ENCODE measurements at places on chromosomes 3 and 15.
A peak's percentile ranks its signal among the peaks of the same experiment; 100 is the strongest.

DNA sequence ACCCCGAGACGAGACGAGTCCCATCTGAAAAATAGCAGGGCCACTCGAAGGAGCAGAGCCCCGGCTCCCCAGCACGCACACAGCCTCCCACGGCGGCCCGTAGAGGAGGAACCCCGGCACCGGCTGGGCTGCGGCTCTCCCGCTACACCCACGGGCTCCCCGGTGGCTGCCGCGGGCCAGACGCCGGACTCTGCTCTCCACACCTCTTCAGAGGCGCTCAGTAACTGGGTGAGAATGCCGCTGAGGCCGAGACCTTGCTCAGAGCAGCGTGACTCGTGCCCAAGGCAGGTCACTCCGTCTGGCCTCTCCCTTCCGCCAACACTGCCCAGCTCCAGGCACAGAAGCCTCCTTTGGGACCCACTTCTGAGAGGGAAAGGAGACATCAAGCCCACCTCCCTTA, 34.4 kb downstream of the TNK2 start:
- DNase-seq = no peak

DNA sequence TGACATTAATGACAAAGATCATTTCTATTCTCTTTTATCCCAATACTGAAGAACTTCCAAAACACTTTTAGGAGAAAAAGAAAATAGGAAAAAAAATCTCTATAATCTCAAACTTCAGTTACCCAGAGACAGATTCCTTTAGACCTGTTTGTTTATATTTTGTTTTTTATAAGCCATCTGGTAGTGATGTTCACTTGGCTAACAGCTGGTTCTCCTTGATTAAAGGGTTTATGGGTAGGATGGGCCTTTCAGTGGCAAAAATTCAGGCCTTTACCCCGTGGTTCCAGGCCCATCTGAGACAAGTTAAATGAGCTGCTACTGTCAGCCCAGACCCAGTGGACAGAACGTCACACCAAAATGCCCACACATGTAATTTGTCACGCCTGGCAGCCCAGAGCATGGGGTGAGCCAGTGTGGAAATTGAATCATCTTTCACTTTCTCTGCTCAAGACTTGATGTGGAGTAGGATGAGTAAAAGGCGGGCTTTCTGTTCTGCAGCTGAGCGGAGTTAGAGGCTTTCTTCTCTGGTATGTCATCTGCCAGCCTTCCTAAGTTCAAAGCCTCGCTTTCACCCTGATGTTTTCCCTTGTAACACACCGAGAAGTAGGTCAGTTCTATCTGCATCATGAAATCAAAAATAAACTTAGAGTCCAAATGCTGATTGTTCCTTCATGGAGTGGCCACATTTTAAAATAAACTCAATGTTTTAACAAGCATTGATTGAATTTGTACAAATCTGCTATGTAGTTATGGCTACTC, 62.5 kb upstream of the SKOR1 start:
- peak; percentile 63 for DNase-seq

- no peak for DNase-seq
Measured at GRCh38 chr3:43211681-43212080, 74.7 kb upstream of the SNRK start.

DNA sequence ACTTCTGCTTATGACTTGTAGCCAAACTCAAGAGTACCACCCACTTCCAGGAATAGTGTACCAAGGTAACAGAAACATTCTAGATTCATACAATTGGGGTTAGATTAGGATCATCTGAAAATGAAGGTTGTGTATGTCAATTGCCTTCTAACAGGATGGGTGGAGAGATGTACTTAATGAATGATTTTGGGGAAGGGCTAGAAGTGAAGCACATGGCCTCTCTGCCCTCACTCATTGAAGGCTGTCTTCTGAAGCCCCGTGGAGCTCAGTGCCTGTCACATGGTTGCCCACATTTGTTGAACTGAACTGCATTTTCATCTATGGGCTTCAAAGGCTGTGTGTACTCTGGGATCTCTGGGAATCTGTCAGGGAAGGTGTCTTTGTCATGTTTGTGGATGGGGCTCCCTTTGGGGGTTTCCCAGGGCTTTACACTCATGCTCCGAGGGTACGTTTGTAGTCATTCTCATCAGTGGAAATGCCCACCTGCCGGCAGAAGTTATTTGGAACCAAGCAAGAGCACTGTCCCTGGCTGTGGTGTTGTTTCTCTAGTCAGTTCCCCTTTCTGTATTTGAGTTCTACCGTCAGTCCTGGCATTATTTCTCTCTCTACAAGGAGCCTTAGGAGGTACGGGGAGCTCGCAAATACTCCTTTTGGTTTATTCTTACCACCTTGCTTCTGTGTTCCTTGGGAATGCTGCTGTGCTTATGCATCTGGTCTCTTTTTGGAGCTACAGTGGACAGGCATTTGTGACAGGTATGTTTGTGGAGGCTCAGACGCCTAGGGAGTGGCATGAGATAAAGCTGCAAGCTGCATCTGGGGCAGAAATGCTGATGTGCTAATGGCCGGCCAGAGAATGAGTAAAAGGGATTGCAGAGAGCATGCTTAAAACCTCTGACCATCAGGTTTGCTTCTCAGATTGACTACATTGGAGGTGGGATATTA, 22.4 kb downstream of the CD86 start:
- DNase-seq = no peak

- no peak for DNase-seq
Measured at GRCh38 chr3:94070341-94070911, 7.6 kb downstream of the NSUN3 start.

GRCh38 chr3:74067296-74067695, 442.6 kb upstream of the PDZRN3 start:
- DNase-seq = no peak

DNA sequence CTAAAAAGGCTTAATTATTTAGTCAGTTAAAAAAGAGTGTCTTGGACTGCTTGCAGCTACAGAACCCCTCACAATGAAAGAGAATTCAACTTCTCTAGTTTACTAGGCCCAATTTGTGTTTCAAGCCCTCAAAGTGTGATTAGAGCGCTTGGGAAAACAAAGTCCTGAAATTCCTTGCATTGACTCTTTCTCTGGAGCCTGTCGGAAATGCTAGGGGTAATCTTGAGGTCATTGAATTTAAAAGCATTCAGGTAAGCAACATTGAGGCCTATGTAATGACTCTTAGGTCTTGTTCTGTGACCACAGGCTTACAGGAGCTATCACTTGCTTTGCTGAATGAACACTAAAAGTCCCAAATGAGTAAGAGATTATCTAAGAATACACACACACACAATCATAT, 186.0 kb downstream of the NLGN1 start:
- DNase-seq = no peak

DNA sequence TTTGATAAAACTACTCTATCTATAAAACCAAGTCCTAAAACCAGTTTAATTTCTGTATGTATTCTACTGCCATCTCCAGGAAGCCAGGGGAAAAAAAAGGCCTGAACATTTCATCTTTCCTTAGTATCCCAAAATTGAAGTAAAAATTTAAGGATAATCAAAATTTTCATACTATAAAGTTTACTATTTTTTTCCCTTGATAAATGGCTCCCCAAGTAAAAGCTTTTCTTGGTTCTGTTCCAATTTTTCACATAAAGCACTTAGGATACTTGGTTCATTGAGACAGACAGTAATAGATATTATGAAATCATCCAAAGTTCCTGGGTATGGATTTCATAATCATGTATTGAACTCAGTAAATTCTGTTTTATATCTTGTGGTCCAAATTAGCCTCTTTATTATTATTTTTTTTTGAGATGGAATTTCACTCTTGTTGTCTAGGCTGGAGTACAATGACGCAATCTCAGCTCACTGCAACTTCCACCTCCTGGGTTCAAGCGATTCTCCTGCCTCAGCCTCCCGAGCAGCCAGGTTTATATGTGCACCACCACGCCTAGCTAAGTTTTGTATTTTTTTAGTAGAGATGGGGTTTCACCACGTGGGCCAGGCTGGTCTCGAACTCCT, 34.5 kb downstream of the ICE2 start:
- no peak for DNase-seq

- no peak for DNase-seq
Measured at GRCh38 chr3:25781145-25781757, 2.0 kb downstream of the NGLY1 start.

DNA sequence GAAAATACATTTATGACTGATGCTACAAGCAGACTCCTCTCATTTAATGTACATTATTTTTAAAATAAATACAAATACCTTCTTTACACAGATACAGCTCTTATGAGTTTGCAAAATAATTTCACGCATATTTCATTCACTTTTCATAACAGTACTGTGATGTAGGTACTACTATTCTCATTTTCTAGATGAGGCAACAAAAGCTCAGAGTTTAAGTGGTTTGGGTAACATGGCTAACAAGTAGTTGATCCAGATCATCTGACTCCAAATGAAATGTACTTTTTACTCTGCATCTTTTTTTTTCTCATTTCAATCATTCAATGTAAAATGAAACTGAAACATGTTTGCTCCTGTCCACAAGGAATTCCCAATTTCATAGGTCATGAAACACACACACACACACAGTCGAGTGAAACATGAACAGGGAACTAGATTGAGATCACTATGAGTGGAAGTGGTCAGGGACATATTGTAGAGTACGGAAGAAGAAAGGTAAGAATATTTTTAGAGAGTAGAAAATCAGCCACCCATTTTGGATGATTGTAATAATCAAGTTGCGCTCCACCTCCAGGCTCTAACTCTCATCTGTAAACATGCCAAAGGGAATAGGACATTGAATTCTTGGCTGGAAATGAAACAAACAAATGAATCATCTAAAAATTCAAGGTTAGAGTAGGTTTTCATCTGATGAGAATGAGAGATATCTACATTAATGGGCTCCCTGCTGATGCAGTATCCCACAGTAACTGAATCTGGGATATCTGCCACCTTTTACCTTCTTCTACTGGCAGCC, 92.4 kb downstream of the CLDN1 start:
- DNase-seq = no peak

DNA sequence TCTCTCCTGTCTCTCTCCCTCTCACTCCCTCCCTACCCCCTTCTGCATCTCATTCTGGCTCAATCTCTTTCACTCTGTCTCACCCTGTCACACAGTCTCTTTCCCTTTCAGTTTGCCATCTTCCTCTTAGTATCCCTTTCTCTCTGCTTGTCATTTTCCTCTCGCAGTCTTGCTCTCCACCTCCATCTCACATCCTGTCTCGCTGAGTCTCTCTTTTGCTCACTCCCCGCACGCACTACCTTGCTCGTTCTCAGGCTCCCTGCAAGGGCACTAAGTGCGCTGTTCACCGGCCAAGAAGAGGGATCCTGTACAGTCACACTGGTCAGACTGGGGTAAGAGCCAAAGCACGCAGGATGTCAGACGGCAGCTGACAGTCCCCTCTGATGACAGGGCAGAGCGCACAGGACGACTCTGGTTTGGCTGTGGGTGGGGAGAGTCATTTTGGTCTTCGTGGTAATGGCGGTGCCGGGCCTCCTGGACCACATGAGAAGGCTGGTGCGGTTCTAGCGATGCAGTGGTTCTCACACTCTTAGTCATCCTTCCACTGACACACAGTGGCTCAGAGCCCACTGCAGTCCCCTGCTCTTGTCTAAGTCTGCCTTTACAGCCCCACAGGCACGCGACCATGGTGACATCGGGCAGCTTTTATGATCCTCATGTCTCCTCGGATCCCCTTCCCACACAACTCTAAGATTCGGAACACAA, 356.8 kb downstream of the FOXP1 start:
- DNase-seq = peak; percentile 88

Measured in CD4-positive, alpha-beta T cell treated with Interleukin-17A for 4 hours (primary cell).